Activated CD4-positive, alpha-beta memory T cell treated with anti-CD3 and anti-CD28 coated beads for 36 hours (primary cell): ENCODE measurements at places on chromosomes 3 and 15.

- DNase-seq = peak; percentile 31
Observed at GRCh38 chr3:188584162-188584529, 430.2 kb downstream of the LPP start.

- no peak for DNase-seq
Observed at GRCh38 chr15:81398456-81398855, 24.4 kb upstream of the TMC3 start.

DNA sequence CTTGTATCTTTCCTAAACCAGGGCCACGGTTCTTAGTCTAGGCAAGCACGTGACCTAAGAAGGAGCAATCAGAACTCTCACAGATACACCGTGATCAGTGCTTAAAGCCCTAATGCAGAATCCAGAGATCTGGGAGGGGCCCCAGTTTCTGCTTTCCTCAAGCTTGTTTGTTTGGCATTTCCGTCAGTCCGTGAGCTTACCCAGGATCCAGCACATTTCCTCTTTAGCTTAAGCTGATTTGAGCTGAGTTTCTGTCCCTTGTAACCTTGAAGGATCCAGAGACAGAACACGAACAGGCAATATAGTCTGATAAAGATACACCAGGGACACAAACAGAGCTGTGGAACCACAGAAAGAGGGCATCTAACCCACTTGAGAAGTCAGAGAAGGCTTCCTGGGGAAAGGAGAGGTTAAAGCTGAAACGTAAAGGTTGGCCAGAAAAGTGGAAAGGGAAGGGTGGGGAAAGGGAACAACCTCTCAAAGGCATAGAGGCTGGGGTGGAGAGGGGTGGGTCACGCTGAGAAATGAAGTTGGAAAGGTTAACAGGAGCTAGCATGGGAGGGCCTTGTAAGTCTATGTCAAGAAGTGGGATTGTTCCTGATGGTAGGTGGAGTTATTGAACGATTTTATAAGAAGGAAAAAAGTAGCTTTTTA, 42.1 kb upstream of the RARB start:
- DNase-seq = no peak

GRCh38 chr3:191170097-191170496, 28.9 kb upstream of the OSTN start:
- no peak for DNase-seq
